ENCODE measurements at places on chromosomes 1 and 21. TPM values are rescaled to one million over a fixed set of nuclear protein-coding genes. Genes with fewer than 3 reads are reported as not detected.

DNA sequence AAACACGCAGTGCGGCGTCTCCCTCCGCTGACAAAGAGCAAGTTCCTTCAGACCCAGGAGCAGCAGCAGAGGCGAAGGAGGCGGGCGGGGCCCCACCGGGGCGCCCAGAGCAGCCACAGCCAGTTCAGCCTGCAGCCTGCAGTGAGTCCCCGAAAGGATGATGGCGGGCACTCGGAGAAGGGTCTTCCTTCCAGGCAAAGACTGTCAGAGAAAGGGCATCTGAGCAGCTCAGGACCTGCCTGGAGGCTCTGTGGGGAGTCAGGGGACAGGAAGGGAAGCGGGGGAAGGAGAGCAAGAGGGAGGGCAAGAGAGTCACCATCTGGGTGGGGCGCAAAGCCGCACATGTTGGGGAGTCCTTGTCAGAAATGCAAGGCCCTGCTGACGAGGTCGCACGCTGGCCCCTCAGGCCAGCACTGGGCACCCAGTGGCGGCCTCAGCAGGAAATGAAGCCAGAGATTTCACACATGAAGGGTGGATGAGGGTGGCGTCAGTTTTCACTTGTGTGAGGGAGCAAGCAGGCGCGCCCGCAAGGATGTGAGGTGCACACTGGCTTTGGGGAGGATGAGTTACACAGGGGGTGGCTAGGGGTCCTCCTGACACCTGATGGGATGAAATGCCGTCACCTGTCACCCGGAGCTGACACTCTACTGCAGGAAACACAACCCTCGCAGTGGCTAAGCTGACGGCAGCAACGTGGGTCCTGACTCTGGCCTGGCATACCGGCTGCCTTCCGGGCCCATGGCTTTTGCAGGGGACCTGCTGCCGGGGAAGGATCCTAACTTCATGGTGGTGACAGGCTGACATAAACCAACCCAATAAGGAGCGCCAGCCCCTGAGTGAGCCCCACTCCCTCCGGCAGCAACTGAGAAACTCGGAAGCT is 6.6 kb downstream of the LRRC47 start:
- H3K27ac ChIP-seq: no peak overlapping the region
- DNase-seq: no peak
- no peaks in the 10 kb centered on the region for H3K27me3 ChIP-seq
- H3K4me3 ChIP-seq: no peak overlapping the region

- H3K27me3 ChIP-seq: no peaks in the 10 kb centered on the region
- no peak overlapping the region for H3K4me3 ChIP-seq
- H3K4me1 ChIP-seq: no peaks in the 10 kb centered on the region
- peak; percentile 40 for DNase-seq
- H3K27ac ChIP-seq: no peak overlapping the region
- H3K36me3 ChIP-seq: no peaks in the 10 kb centered on the region
Measured at GRCh38 chr21:45601551-45601950, 42.0 kb upstream of the PCBP3 start.

Gene ENO1
- total RNA-seq: 640 TPM

Gene SCMH1
- total RNA-seq: 37.2 TPM

- no peak for DNase-seq
- H3K36me3 ChIP-seq: no peaks in the 10 kb centered on the region
- no peaks in the 10 kb centered on the region for H3K27me3 ChIP-seq
- no peak overlapping the region for H3K4me3 ChIP-seq
- H3K27ac ChIP-seq: no peak overlapping the region
Measured at GRCh38 chr1:70090141-70090540, 115.2 kb downstream of the LRRC40 start.

Gene NGF
- total RNA-seq: 1.0 TPM

DNA sequence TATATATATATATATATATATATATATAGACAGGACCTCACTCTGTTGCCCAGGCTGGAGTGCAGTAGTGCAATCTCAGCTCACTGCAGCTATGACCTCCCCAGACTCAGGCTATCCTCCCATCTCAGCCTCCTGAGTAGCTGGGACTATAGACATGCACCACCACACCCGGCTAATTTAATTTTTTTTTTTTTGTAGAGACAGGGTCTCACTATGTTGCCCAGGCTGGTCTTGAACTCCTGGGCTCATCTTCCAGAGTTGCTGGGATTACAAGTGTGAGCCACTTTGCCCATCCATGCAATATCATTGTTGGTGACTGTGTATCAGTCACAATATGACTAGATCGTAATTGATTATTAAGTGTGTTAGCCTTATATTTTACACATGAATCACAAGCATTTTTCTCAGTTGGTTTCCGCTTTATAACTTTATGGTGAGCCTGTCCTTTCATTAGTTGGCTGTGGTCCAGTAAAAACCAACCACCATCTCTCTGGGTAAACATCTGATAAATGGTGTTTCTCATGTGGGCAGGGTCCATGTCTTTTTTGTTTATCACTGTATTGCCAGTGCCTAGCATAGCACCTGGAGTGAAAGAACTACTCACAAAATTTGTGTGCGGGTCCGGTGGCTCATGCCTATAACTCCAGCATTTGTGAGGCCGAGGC is 63.6 kb downstream of the MYOM3 start:
- H3K27me3 ChIP-seq: no peaks in the 10 kb centered on the region
- no peak for DNase-seq
- no peak overlapping the region for H3K27ac ChIP-seq
- no peaks in the 10 kb centered on the region for H3K36me3 ChIP-seq
- peaks cover 7% of the 10 kb centered on the region for H3K4me1 ChIP-seq

Gene CR1L
- total RNA-seq: not detected

Gene THEM5
- total RNA-seq: not detected

Gene FCRLB
- total RNA-seq: 2.0 TPM

Gene TEDDM1
- total RNA-seq: not detected

DNA sequence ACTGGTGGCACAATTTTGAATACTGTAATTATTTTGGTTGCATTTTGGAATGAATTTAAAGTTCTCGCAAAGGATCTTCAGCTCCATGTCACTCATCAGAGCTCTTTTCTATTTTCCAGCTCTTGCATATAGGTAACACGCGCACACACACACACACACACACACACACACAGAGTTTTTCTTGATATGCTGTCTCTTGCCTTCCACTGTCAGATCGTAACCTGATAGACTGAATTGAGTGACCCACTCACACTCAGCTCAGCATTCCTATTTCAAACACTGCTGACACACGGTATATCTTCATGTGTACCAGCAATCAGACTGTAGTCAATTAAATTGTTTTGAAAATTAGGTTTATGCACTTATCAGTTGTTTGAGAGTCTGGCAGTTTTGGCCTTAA is 214.1 kb downstream of the PBX1 start:
- H3K27ac ChIP-seq: peak overlapping the region; percentile 59
- no peaks in the 10 kb centered on the region for H3K36me3 ChIP-seq
- DNase-seq: no peak
- no peaks in the 10 kb centered on the region for H3K27me3 ChIP-seq

- no peak overlapping the region for H3K4me3 ChIP-seq
- no peaks in the 10 kb centered on the region for H3K27me3 ChIP-seq
- H3K27ac ChIP-seq: no peak overlapping the region
- H3K36me3 ChIP-seq: no peaks in the 10 kb centered on the region
- DNase-seq: no peak
Measured at GRCh38 chr1:198199105-198199504, 42.3 kb downstream of the NEK7 start.

- peak within 1 kb of the TSS; percentile 77 for H3K27ac ChIP-seq
- H3K36me3 ChIP-seq: no peaks in the 10 kb centered on the region
- H3K4me3 ChIP-seq: peak within 1 kb of the TSS; percentile 69
- peak; percentile 98 for DNase-seq
- peaks cover 28% of the 10 kb centered on the region for H3K4me1 ChIP-seq
Measured at GRCh38 chr1:39954870-39955546, at the start of gene MFSD2A. Gene MFSD2A, plus strand, starts transcription at chr1:39955145. Its CDS starts 148 bp downstream, at chr1:39955293.

Gene HNRNPCL2
- total RNA-seq: not detected

Gene DAB1
- 0.29 TPM for total RNA-seq

GRCh38 chr1:24413350-24414163 is at the start of gene STPG1:
Gene STPG1, minus strand, starts transcription at chr1:24413782. Its CDS starts 12,394 bp downstream, at chr1:24401388.
- peak within 1 kb of the TSS; percentile 90 for H3K4me3 ChIP-seq
- H3K27ac ChIP-seq: peak within 1 kb of the TSS; percentile 92
- H3K36me3 ChIP-seq: no peaks in the 10 kb centered on the region
- peaks cover 24% of the 10 kb centered on the region for H3K4me1 ChIP-seq
- H3K27me3 ChIP-seq: no peaks in the 10 kb centered on the region

Gene LMO4
- total RNA-seq: 46.5 TPM

DNA sequence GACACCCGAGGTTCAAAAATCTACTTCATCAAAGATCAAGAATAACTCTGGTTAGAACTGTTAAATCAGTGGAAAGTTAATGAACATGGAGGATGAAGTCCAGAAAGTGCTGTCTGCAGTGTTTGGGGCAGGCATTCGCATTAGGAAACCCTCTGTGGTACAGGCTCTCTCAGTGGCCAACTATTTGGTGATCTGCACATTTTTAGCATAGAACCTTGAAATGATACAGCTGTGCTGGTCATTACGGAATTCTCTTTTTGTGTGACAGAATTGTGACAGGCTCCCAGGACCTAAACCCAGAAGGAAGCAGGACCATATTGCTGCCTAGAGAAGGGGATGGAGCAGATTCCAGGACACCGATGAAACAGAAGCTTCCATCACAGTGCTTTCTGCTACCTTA is 89.0 kb downstream of the SLC45A1 start:
- H3K4me1 ChIP-seq: peaks cover 61% of the 10 kb centered on the region
- H3K4me3 ChIP-seq: no peak overlapping the region
- no peak overlapping the region for H3K27ac ChIP-seq
- H3K27me3 ChIP-seq: no peaks in the 10 kb centered on the region
- peaks cover 27% of the 10 kb centered on the region for H3K36me3 ChIP-seq
